ENCODE measurements at places on chromosomes 1 and 21.

- DNase-seq: peak; percentile 81
These were observed 13.2 kb downstream of the AGRN start for GRCh38 chr1:1033009-1033587.

GRCh38 chr1:222631611-222632208 lies 13.8 kb downstream of the MIA3 start:
- DNase-seq: no peak

DNA sequence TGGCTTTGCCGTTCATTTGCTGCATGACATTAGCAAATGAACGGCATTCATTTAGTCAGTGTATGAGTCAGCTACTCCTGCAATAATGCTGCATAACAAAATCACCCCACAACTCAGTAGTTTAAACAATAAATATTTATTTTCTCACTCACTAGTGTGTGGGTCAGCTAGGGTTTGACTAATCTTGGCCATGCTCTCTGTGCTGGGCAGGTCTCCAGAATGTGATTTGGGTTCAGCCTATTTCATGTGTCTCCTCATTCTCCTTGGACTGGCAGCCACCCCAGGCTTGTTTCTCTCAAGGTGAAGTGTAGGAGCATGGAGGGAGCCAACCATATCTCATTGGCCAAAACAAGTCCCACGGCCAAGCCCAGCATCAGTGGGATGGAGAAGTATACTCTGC lies 104.3 kb downstream of the LACTBL1 start:
- no peak for DNase-seq

DNA sequence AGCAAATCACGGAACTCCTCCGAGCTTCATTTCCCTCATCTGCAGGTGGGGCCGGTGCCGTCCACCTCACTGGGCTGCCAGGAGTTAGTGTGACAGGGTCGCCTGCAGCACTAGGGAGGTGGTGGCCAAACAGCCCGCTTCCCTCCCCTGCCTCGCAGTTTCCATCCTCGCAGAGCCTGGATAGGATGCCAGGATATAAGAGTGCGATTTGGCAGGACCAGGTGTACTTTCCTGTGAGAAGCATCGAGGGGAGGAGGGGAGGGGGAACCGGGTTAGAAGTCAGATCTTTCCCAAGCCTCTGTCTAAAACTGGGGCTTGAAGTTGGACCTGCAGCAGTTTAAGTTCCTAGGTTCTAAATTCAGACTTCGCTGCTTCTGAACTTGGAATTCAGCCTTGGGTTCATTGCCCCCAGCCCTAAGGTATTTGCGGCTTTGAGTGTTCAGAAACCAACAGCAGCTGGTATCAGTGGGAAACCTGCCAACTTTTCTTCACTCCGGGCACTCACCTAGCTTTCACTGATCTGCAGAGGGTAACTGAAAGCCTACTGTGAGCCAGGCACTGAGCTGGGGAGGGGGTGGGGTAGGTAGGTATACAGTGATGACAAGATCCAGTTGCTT lies 1.7 kb upstream of the JUN start:
- DNase-seq: no peak

- no peak for DNase-seq
These were observed 39.2 kb downstream of the CAMK2N1 start for GRCh38 chr1:20446796-20447195.

- peak; percentile 27 for DNase-seq
These were observed 17.1 kb downstream of the ZP4 start for GRCh38 chr1:237873487-237874211.

DNA sequence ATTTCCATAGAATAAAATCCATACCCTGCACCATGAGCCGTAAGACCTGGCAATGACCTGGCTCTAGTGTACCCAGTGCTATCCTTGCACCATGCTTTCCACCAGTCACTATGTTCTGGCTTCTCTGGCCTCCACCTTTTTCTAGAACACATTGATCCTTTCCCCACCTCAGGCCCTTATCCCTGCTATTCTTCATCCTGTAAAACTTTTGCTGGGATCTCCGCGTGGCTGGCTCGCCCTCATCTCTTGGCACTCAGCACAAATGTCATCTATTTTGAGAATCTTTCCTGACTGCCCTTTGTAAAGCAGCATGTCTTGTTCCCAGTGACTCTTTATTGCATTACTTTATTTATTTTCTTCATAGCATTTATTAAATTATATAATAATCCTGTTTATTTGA lies 169.8 kb upstream of the B3GALT2 start:
- DNase-seq: no peak
